ENCODE measurements at places on chromosomes 12 and 14.

DNA sequence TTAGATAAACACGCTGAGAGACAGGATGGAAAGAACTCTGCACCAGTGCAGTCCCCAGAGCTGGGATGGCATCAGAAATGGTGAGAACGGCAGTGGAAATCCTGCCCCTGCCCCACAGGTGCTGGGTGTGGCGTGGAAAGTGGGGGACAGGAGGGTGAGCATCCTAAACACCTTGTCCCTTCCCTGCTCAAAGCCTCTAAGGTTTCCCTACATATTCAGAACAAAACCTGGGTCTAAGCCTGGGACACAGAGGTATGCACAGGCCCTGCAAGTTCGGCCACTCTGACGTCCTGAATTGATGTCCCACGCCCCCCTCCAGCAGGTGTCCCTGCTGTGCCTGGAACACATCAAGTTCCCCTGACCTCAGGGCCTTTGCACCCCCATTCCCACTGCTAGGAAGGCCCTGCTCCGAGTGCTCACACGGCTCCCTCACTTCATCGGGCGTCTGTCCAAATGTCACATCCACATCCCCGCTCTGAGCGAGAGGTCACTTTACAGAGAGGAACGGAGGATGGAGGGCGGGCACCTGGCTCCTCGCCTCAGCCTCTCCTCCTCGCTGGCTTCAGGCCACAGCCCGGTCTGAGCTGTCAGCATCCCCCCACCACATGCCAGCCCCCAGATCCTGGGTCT lies 38.5 kb upstream of the SFSWAP start:
- DNase-seq = no peak

DNA sequence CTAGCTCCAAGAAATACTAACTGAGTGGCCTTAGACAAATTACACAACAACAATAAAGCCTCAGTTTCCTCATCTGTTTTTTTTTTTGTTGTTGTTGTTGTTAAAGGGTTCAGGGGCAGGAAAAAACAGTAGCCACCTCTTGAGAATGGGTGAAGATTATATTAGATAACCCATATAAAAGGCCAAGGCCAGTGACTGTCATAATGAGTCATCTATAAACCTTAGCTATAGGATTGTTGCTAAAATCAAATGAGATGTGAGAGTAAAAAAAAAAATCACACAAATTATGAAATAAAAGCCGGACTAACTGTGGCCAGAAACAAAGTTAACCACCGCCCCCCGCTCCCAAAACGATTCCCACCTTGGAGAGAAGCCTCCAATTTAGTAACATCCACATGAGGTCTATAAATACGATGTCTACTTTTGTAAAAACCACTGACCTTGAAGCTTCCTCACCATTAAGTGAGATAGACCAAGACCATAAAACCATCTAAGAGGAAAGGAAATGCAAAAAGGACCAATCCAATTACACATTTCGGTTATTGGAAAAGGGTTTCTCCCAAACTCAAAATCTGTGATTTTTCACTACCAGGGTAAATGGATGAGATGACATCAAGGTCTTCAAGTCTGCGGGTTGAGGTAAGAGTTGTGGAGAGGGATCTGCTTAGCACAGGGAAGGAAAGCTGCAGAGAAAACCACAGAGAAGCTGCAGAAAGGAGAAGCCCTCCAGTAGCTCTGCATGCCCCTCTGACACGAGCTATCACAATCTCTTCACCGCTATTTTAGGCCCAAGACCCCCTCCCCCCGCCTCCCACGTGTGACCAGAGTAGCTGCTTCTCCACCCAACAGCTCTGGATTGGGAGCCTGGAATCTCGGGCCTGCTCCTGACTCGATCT lies 1.0 kb downstream of the NAA25 start:
- DNase-seq = no peak

DNA sequence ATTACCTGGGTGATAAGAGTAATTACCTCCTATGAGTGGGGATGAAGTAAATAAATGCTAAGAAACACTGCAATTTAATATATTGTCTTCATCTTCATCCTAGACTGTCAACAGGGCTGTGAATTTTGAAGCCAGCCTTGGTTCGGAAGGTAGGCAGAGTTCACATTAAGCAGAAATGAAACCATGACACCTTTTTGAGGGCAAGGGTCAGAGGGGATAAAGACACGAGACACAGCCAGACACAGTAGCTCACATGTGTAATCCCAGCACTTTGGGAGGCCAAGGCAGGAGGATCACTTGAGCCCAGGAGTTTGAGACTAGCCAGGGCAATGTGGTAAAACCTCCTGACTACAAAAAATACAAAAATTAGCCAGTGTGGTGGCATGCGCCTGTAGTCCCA lies 224.7 kb downstream of the MON2 start:
- DNase-seq = no peak

- no peak for DNase-seq
Measured at GRCh38 chr12:79665212-79665887, 25.4 kb downstream of the PAWR start.

- no peak for DNase-seq
Measured at GRCh38 chr14:61719344-61720293, 24.3 kb downstream of the HIF1A start.

DNA sequence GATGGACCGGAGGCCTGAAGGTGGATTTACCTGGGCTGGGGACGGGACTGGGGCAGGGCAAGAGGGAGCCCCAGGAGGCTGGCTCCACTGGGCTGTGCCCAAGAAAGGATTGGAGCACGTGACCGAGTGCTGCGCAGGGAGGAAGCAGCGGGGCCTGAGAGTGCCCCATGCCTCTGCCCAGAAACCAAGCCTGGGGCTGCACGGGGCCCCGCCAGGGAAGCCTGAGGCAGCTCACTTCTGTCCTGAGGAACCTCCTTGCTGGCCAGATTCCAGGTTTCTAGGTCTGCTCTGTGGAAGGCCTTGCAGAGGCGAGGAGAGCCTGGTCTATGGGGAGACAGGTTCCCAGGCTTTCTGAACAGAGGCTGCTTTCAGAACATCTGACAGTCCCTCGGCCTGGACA lies 10.4 kb downstream of the NGB start:
- no peak for DNase-seq

DNA sequence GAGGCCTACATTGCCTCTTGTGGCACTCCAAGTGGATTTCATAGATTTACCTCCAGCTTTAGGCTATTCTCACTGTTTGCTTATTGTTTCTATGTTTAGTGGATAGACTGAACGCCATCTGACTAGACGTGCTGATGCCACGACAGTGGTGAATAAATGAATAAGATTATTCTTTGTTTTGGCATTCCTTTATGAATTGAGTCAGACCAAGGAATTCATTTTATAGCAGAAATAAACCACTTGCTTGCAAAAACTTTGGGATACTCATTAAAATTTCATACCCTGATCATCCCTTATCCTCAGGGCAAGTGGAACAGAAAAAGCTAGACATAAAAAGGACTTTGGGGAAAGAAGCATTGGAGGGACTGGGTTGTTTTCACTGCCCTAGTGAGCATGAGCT lies 71.7 kb upstream of the FERMT2 start:
- no peak for DNase-seq

GRCh38 chr12:125503128-125503527 lies 437.9 kb downstream of the AACS start:
- DNase-seq = no peak

GRCh38 chr12:116337312-116337711 lies 59.8 kb upstream of the MED13L start:
- DNase-seq = no peak

DNA sequence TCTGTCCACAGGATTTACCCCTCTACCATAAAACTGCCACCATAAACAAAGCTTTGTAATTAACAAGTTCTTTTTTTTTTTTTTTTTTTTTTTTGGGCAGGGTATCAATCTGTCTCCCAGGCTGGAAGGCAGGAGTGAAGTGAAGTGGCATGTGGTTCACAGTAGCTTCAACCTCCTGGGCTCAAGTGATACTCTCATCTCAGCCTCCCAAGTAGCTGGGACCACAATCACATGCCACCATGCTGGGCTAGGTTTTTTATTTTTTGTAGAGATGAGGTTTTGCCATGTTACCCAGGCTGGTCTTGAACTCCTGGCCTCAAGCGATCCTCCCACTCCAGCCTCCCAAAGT lies 61.1 kb upstream of the NUDT4 start:
- no peak for DNase-seq

DNA sequence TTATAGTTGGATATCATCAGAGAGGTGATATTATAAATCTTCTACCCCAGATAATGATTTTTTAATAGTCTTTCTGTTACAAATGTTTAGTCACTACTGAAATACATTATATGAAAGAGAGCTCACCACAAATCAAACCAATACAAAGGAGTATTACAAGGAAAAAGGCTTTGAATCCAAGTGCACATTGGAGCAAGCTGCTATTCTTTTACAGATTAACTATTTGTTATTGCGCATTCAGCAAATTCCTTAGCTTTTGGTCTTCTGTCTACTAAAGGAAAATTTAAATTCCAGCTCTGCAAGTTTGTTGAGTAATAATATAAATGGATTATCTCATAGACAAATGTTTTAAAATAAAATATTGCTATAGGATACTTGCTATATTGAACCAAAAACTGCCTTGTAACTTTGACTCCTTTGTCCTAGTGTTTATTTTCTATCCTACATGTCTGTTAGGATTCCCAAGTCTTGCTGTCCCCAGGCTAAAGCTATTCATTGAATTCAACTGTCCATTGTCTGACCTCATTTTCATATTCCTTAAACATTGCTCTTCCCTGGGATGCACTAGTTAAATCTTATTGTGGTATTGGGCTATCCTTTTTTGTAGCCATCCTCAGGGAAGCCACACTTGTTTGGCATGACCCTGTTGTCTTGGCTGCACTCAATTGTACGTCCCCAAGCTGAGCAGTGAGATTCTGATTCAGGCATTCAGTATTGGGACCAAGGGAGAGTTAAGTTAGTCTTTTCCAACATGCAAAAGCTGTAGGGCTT lies 41.5 kb downstream of the PDE3A start:
- no peak for DNase-seq

GRCh38 chr12:3632754-3633153 lies 120.2 kb downstream of the CRACR2A start:
- DNase-seq = no peak

GRCh38 chr12:14545144-14546124 lies 22.2 kb downstream of the PLBD1 start:
- DNase-seq = no peak

GRCh38 chr12:66041651-66042363 lies 88.7 kb downstream of the LLPH start:
- DNase-seq = no peak

- no peak for DNase-seq
Measured at GRCh38 chr12:86727160-86727559, 471.0 kb upstream of the MGAT4C start.

- DNase-seq = no peak
Measured at GRCh38 chr14:73235531-73236155, 1.7 kb upstream of the PAPLN start.
